ENCODE measurements at places on chromosomes 2 and 18. TPM values are rescaled to one million over a fixed set of nuclear protein-coding genes. Genes with fewer than 3 reads are reported as not detected.
A peak's percentile ranks its signal among the peaks of the same experiment; 100 is the strongest.

GRCh38 chr2:215136669-215137328, 1.6 kb downstream of the ABCA12 start:
- DNase-seq, result peak; percentile 33

- no peak for DNase-seq
Observed at GRCh38 chr2:60498127-60498815, 55.2 kb downstream of the BCL11A start.

NEU2 gene
- total RNA-seq, result not detected

DNA sequence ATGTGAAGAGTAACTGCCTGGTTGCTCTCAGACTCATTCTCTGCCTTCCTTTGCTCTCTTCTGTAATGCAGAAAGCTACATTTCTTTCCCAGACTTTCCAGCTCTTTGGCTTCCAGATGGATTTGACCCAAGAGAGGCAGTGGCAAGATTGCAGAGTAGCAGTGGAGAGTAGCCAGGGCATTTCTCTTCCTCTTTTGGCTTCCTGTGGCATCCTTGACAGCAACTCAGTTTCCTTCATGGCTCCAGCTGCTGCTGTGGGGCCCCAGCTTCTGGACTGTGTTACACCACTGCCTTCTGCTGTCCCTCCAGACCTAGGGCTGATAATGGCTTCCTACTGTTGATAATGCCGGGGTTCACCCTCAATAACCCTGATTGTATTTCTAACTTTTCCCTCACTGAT, 469.4 kb upstream of the SPRED2 start:
- DNase-seq, result no peak

B4GALT6 gene
- 2.4 TPM for total RNA-seq

GRCh38 chr2:47064106-47064505, 91.0 kb downstream of the STPG4 start:
- no peak for DNase-seq

DNA sequence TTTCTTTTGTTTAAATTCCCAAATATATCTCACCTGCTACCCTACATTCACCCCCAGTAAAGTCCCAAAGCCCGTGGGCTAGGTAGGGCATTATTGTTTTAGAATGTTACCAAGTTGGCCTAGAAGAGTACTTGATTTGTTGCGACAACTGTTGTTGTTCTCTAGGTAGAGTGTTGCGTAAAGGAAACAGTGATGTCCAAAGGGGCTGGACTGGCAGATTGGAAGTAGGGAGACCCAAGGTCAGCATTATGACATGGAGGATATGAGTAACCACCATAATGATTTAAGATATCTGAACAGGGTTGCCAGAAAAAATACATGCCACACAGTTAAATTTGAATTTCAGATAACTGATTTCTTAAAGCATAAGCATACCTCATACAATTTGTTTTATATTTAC, 39.2 kb downstream of the SCN1A start:
- DNase-seq, result no peak

- no peak for DNase-seq
Observed at GRCh38 chr2:38527338-38528007, 75.3 kb downstream of the HNRNPLL start.

ITGB6 gene
- total RNA-seq, result not detected

- no peak for DNase-seq
Observed at GRCh38 chr2:163640542-163641193, 95.1 kb downstream of the FIGN start.

DNA sequence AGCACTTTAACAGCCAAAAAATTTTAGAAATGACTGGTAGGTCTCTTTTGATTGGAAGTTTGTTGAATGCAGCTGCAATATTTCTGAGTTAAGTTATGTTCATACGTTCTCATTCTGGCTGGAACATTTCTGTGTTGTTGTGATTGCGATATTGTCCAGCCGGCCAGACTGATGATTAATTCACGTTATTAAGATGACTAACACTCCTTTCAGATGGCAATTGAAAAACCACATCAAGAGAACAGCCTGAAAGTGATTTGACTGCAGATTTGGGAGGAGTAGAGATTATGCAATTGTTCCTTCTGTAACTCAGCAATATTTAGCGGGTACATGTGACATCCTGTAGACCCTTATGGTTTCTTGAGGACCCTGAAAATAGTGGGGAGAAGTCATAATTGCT, 133.7 kb downstream of the FBXO15 start:
- DNase-seq, result no peak

DNA sequence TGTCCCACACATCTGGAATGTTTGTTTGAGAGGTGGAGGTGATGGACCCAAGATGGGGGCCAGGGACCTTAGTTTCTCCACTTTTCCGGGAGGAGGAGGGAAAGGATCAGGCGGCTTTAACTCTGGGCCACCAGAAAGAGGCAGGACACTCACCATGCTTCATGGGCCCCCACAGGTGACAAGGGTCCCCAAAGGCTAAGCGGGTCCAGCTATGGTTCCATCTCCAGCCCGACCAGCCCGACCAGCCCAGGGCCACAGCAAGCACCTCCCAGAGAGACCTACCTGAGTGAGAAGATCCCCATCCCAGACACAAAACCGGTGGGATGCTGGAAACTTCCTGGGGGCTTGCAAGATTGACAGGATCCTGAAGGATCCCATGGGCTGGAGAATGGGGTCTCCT, 712 bp downstream of the SLC11A1 start:
- no peak for DNase-seq

DNA sequence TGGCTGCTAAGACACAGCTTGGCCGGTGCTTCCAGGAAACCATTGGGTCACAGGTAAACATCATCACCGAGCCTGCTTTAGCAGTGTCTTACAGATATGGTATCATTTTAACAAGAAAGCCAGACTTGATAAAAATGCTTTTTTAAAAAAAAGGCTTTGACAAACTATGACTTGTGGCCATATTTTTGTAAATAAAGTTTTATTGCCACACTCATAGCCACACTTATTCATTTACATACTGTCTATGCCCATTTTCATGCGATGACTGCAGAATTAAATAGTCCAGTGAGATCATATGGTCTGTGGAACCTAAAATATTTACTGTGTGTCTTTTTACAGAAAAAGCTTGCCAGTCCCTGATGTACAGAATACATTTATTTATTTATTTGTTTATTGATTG, 242.0 kb downstream of the LTBP1 start:
- DNase-seq, result no peak
